ENCODE measurements at places on chromosomes 2 and 18.

GRCh38 chr2:226578879-226579278 lies 220.7 kb downstream of the IRS1 start:
- no peak for DNase-seq

GRCh38 chr2:220107380-220107791 lies 480.0 kb downstream of the SLC4A3 start:
- no peak for DNase-seq

DNA sequence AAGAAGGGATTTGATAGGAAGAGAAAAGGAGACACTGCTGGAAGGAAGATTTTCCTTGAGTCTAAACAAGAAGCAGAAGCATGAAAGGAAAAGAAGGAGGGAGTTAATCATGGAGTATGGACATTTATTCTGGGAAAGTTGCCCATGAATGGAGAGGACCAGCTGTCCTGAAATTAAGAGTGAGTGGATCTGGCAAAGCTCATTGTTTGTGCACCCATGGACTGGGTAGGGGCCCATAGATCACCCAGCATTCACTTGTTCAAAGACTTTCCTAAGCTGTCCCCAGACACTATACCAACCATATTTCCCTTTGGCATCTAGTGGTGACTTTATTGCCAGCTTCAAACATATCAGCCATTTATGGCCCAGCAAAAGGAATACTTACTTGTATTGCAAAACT lies 422.7 kb downstream of the FBXO15 start:
- DNase-seq: no peak

- no peak for DNase-seq
Observed at GRCh38 chr2:97651114-97651513, 5.3 kb downstream of the COX5B start.

GRCh38 chr2:6653281-6653750 lies 212.4 kb downstream of the CMPK2 start:
- no peak for DNase-seq

- no peak for DNase-seq
Observed at GRCh38 chr2:100018341-100019193, 123.8 kb downstream of the AFF3 start.

DNA sequence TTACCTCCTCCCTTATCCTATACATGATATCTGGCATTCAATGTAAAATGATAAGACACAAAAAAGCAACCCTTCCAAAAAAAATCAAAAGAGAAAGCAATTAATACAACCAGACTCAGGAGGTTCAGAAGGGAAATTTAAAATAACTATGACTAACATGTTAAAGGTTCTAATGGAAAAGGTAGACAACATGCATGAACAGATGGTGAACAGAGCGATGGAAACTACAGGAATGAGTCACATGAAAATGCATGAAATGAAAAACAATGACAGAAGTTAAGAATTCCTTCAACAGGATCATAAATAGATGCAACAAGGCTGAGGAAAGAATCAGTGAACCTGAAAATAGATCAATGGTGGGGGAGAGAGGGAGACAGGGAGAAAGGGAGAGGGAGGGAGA lies 26.1 kb upstream of the ERCC3 start:
- DNase-seq: no peak

DNA sequence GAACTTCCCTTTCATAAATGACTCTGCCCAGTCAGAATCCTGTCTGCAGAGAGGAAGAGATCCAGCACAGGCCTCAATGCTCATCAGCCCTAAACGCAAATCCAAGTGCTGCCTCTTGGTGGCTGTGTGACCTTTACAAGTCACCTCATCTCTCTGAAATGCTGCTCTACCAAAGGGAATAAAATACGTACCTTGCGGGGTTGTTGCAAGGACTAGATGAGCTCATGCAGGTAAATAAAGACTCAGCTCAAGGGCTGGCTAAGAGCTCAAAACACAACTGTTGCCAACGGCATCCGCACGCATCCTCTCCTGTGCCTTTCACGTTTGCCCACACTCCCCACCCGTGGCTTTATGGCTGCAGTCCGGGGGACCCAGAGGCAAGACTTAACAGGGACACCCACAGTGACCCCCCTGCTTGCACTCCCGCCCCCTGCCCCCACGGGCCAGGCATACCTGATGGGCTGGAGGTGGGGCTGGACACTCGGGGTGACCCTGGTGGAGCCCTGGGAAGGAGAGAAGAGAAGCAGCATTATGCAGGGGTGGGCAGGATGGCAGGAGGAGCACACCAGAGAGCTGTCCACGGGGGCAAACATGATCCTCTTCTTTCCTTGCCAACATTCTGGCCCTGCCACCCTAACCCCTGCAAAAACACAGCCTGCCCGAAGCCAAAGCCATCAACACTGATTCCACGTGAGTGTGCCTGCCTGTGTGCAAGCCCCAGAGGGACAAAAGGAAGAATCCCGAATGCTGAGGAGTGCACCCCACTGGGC lies 102.6 kb downstream of the TNS1 start:
- no peak for DNase-seq

DNA sequence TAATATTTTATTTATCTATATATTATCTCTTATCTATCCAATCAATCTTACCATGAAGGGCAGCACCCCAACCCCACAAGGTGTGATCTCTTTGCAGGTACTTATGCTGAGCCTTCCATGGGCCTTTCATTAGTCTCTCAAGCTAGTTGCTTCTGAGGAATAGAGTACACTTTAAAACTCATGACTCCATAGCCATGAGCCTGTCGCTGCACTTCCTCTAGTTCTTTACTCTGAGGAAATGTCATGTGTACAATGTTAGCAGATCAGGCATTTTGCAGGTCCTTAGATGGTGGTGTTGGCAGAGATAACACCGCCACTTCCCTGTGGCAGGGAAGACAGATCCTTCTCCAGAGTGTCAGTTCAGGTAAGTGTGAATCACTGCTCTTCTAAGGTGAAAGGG lies 29.5 kb upstream of the STAT4 start:
- no peak for DNase-seq

DNA sequence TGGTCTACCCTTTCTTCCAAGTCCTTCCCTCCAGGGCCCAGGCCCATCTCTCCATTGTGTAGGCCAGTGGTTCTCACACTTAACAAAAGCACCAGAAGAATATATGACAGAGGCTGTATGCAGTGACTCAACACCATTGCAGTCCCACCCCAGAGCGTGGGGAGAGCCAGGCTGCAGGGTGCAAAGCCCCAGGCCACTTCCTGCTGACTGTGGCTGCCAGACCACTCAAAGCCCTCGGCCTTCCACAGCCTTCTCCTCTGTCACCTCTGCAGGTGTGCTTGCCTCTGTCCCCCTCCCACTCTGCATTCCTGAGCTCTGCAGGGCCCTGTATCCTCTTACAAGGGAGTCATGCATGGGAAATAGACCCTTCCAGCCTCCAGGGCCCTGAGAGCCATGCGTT lies 40.4 kb upstream of the ARHGEF4 start:
- DNase-seq: no peak

DNA sequence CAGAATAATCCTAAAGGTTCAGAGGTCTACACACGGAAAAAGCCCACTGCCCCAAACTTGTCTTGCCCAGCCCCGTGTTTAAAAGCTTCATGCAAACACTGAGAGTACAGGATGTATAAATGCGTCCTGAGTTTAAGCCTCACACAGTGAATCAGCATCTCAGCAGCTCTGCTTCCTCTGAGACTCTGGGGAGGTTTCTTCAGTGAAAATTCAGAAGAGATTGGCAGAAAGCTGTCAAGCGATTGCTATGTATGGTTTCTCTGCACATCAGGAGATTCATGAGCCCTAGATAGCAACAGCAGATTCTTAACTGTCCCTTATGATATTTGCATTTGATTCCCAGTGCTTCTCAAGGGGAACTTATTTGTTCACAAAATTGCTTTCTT lies 27.1 kb downstream of the CRACDL start:
- DNase-seq: no peak

DNA sequence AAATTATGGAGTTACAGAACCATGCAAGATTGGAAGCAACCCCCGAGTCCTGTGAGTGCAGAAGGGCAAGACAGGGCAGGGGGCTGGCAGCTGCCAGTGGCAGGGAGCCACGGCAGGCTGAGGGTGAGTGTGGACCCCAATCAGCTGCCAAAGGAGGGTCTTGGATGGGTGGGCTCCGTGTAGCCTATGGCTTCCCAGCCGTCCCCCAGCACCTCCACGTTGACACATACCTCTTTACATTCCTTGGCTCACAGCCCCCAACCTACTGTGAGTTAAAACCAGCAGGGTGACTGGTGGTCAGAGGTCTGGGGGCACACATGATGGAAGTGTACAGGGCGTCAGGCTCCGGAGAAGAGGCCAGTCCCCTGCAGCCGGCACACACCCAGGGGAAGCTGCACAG lies 60.9 kb upstream of the SALL3 start:
- no peak for DNase-seq

GRCh38 chr2:45029215-45029614 lies 20.0 kb upstream of the SIX2 start:
- DNase-seq: no peak

GRCh38 chr2:224884188-224884587 lies 158.1 kb downstream of the DOCK10 start:
- no peak for DNase-seq

DNA sequence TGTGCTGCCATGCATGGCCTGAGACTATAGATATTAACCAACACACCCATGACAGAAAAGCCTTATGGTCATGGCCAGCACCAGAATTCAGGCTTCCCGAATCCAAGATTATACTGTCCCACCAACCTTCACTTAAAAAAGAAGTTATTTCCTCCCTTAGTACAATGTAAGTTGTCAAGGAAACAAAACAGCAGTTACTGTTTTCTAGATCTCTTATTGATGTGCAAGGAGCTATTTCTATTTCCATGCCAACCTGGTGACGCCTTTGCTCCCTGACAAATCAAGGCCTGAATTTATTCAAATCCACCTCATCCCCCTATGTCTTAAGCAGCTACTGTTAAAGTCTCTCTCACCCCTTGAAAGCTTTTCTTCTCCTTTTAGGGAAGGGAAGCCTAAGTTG lies 249.3 kb downstream of the ZNF521 start:
- DNase-seq: no peak

DNA sequence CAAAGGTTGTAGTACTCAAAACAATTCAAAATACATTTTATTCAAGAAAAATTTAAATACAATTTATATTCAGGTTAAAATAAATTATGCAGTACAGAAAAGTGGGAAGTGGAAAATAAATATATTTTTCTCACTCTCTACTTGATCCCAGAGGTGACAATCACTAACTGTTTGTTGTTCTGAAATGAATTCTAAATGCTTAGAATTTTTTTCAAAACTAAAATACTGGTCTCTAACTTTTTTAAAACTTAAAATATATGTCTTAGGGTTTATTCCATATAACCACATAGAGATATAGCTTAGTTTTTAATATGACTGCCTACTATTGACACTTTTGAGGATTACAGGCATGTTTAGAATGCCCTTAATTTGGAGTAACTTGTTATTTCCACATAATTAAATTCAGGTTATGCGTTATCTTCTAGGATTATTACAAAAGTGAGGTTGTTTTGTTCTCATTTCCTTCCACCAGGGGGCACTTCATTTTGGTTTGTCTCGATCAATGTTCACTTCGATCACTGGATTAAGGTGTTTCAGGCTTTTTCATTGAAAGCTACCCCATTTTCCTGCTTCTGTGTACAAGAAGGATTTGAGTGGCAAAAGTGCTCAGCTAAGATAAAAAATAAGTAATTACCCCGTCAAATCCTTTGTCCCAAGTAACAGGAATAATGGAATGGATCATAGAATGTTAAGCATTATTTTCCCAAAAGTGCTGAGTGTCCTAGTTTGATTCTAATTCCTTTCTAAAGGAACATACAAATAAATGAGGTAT lies 27.1 kb upstream of the TFPI start:
- peak; percentile 31 for DNase-seq

- DNase-seq: peak; percentile 92
Observed at GRCh38 chr2:231900486-231900942, 25.7 kb downstream of the NPPC start.

DNA sequence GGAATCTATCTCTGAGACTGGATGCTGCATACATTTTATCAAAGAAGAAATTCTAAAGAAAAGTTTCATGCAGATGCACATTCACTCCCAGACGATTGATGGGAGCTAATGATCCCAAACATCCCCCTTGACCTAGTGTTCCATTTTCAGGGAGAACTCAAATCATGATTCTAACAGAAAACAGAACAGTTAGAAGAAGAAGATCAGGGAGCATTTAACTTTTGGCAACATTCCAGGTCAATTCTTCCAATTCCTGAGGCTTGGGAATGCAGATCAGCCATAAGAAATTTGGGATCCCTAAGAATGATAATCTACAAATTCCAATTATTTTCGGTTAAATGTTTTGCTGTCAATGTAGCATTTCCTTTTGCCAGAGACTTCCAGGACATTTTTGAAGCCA lies 96.6 kb downstream of the CPO start:
- no peak for DNase-seq

DNA sequence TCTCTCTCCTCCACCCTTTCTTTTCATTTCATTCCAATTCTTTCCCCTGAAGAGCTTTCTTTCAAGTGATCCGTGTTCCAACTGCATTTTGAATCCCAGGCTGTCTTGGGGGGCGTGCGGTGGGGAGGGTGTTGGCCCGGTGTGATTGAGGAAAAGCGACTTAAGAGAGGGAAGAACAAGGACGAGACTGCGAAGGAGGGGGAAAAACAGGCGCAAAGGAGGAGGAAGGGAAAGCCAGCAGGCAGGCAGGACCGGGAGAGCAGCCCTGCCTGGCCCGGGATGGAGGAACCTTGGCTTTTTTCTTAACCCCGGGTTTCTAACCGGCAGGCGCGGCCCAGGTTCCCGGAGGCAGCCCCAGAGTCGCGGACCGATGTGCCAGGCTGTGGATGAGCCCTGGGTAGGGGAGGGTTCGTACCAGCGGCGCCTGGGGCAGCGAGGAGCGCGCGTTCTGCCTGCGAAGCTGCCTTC lies 1.3 kb downstream of the ADCYAP1 start:
- DNase-seq: no peak

GRCh38 chr2:866009-866680 lies 84.5 kb upstream of the SNTG2 start:
- DNase-seq: peak; percentile 35

- DNase-seq: no peak
Observed at GRCh38 chr18:63464434-63464833, 12.3 kb upstream of the SERPINB5 start.

GRCh38 chr2:43482961-43483360 lies 112.9 kb downstream of the THADA start:
- DNase-seq: no peak

DNA sequence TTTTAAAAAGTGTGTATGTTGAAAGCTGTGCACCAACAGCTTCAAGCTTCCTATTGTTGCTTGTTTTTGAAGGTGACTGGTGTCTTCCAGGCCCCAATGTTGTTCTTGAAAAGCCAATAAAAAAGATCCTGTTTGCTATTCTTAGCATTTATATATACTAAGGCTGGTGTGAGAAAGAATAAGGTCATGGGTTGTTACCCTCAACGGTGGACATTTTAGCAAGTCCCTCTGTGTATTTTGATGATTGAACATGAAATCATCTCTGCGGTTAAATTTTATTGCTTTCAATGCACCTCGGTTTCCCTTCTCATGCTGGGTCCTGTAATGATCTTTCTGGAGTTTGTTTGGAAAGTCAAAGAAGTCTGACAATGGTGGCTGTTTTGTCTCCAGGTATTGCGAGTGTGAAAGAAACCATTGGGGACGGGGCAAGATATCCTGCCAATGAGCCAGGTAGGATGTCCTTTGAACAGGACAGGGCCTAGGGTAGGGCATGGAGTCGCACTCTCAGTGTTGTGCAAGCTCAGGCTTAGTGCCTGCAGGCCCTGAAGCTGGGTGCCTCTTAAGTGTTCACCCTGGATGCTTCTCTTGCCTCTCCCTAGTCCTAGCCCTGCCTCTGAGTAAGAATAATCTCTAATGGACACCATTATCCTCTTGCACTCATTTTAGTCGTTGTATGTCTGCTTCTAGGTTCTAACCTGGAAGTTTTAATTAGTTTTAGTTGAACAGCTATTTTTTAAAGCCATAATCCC lies 16.0 kb upstream of the KLF7 start:
- DNase-seq: no peak

GRCh38 chr2:133657591-133657990 lies 89.3 kb upstream of the NCKAP5 start:
- DNase-seq: no peak

All from WERI-Rb-1 (cell line).